SK-N-DZ (cell line): ENCODE measurements at places on chromosomes 4 and X.

DNA sequence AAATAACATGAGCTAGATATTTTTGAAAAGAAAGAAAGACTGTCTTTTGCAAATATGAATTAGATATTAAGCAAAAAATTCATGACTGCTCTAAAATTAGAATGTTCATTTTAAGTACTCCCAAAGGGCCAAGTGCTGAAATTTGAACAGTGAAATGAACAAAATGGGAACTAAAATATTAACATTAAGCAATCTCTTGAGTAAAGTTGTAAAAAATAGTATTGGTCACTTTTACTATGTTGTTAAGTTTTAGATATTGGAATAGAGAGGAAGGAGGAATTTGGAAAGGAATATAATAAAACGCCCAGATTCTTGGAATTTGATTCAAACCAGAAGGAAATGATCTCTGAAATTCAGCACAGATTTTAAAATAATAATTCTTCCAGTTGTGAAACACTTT, 125.9 kb upstream of the ANK2 start:
- DNase-seq = no peak

GRCh38 chrX:148960060-148960459, 459.6 kb downstream of the AFF2 start:
- DNase-seq = no peak

- no peak for DNase-seq
These were observed 108.8 kb upstream of the RPL34 start for GRCh38 chr4:108511618-108512017.

DNA sequence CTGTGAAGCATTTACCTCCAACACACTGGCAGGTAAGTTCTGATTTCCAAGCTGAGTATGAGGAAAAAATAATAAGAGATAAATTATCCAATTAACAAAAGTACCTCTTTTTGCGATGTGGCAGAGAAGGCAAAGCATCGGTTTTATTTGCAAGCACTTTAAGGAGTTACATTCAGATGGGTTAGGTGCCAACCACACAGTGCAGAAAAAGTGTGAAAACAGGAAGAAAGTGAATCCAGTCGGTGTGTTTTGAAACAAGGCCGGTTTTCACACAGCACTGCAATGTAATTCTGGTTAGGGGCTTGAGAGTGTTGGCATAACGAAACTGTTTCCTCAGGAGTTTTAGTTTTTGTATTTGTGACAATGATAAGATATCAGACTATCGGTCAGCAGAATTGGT, 130.8 kb upstream of the PDLIM3 start:
- DNase-seq = no peak

- no peak for DNase-seq
These were observed 1.3 kb downstream of the TMEM164 start for GRCh38 chrX:110004215-110004614.

- no peak for DNase-seq
These were observed 10.9 kb downstream of the MCTS1 start for GRCh38 chrX:120614816-120615215.

DNA sequence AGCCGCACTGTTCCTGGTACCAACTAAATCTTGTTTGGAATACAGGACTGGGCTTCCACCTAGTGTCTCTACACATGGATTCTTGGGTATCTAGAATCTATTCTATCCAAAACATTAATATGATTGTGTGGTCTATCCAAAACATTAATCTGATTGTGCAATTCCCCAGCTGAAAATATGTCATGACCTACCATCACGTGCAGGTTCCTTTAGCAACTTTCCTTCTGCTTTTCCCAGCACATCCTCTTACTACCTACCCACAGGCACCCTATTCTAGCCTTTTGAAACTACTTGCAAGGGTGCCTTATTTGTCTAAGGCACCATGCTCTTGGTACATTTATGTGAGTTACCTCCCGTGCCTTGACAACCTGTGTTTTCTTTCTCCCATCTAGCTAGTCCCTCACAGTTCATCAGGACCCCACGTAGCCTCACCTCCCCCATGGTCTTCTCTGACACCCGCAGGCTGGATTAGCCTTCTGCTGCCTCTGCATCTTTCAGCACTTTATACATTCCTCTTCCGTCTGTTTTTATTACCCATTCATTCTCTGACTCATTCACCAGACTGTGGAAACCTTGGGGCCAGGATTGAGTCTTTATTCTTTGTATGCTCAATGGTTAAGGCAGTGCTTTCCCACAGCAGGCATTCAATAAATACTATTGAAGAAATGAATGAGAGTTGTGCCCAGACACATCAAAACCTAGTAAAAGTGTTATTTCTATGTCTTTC, 88.8 kb upstream of the FAM9B start:
- no peak for DNase-seq

GRCh38 chr4:3283916-3284315, 8.9 kb upstream of the RGS12 start:
- no peak for DNase-seq

DNA sequence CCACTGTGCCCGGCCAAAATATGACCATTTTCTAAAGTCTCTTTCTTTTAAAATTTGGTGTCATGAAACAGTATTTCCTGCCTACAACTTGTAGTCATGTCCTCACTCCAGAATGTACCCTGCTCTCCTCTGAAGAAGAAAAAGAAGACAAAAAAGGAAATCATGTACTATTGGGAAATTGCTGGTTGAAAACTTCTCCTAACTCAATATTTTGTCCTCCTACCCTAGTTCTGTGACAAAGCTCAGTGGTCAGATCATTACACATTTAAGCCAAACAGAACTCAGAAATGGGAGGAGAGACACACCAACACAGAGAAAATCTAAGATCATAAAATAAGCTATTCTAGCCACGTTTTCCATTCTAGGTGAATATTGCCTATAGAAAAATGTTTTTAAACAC, 127.7 kb downstream of the IRF2 start:
- no peak for DNase-seq

- no peak for DNase-seq
These were observed 13.8 kb downstream of the RNF4 start for GRCh38 chr4:2482693-2483092.
